ENCODE measurements at places on chromosomes 5 and 9. TPM values are rescaled to one million over a fixed set of nuclear protein-coding genes. Genes with fewer than 3 reads are reported as not detected.

C9orf152 gene
- total RNA-seq = not detected

IQGAP2 gene
- 15.1 TPM for total RNA-seq

FBN2 gene
- total RNA-seq = 0.36 TPM

TCF7 gene
- 0.68 TPM for total RNA-seq

DNA sequence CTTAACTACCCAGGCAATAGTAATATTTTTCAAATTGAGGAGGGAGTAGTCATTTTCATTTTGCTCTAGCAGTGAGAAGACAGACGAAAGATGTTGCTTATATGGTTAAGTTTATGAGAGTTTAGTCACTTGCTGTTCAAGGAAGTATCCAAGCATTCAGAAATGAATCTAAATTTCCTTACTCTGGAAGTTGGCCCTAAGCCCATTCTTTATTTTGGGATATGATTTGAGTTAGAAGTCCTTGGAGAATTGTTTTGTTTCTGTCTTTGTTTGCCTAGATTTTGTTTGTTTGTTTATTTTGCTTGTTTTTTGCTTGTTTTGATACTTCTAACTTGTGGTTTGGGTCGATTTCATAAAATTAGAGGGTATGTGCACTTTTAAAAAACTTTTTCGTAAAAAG is 146.4 kb upstream of the FGF10 start:
- no peaks in the 10 kb centered on the region for H3K4me1 ChIP-seq
- H3K27me3 ChIP-seq = no peaks in the 10 kb centered on the region
- no peaks in the 10 kb centered on the region for H3K36me3 ChIP-seq
- DNase-seq = no peak
- H3K4me3 ChIP-seq = no peak overlapping the region

DNA sequence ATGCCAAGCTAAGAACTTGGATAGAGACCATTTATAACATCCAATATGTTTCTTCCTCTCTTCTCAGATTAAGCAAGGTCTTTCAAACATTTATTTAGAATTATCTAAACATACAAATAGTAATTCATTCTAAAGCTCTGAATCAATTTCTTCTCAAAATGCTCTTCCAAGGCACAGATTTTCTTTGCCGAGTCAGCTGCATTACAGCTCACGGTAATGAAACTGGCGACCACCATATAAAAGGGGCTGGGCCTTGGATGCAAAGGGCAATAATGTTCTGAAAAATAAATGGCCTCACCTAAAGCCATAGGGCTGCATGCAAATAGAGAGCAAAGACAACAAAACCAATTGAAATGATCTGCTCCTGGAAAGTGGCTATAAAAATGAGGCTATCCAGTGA is 63.8 kb downstream of the MED27 start:
- no peak overlapping the region for H3K4me3 ChIP-seq
- H3K36me3 ChIP-seq = no peaks in the 10 kb centered on the region
- no peak for DNase-seq
- no peak overlapping the region for H3K27ac ChIP-seq
- no peaks in the 10 kb centered on the region for H3K4me1 ChIP-seq

DNA sequence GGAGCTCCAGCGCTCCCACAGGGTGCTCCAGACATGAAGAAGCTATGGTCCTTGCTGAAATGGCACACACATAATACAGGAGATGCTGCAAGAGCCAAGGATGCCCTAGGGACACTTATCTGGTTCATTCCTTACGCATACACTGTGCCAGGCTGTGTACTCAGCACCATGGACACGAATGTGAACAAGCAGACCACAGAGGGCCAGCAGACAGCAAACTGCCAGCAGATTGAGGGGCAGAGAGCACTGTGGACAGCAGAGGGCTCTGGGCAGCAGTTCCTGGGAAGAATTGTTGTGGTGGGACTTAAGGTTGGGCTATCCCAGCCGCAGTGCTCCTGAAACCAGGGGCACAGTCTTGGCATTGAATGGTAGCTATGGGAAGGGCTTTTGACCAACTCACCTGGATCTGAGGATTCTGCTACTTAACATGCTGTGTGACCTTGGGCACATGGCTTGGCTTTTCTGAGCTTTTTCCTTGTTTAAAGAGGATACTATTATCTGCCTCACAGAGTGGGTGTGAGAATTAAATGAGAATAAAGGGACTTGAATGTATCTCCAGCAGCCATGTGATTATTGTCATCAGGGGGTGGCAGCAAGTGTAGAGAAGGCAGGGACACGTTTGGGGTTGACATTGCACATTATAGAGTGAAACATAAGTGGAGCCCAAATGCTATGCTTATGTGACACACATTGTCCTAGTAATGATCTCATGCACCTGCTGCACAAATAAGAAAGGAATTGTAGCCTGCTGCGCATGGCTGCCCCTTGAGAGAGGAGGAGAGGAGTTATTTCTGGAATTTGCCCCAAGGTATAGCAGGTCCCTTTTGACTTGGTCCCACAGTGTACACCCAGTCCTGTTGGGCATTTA is 30.1 kb downstream of the PPARGC1B start:
- DNase-seq = no peak
- no peaks in the 10 kb centered on the region for H3K36me3 ChIP-seq
- H3K27me3 ChIP-seq = no peaks in the 10 kb centered on the region
- H3K4me3 ChIP-seq = no peak overlapping the region
- peak overlapping the region; percentile 39 for H3K27ac ChIP-seq

- no peak overlapping the region for H3K4me3 ChIP-seq
- no peaks in the 10 kb centered on the region for H3K4me1 ChIP-seq
- H3K27me3 ChIP-seq = no peaks in the 10 kb centered on the region
- H3K36me3 ChIP-seq = peaks cover 17% of the 10 kb centered on the region
- peak overlapping the region; percentile 9 for H3K27ac ChIP-seq
- DNase-seq = no peak
Observed at GRCh38 chr9:131627648-131628458, 82.5 kb downstream of the PRRT1B start.

GRCh38 chr9:9804109-9804508 is 808.7 kb downstream of the PTPRD start:
- H3K27ac ChIP-seq = no peak overlapping the region
- DNase-seq = no peak
- no peaks in the 10 kb centered on the region for H3K36me3 ChIP-seq
- H3K4me1 ChIP-seq = no peaks in the 10 kb centered on the region
- H3K4me3 ChIP-seq = no peak overlapping the region

- DNase-seq = no peak
- no peaks in the 10 kb centered on the region for H3K4me1 ChIP-seq
- H3K27ac ChIP-seq = no peak overlapping the region
- H3K27me3 ChIP-seq = no peaks in the 10 kb centered on the region
- no peak overlapping the region for H3K4me3 ChIP-seq
Observed at GRCh38 chr9:9615086-9615485, 997.7 kb downstream of the PTPRD start.
